NCI-H1417 treated with DMSO at 0.1 percent for 48 hours (cell line): ENCODE measurements at places on chromosomes 12 and 14.

GRCh38 chr12:113804961-113805600 is 161.0 kb downstream of the RBM19 start:
- DNase-seq: no peak

DNA sequence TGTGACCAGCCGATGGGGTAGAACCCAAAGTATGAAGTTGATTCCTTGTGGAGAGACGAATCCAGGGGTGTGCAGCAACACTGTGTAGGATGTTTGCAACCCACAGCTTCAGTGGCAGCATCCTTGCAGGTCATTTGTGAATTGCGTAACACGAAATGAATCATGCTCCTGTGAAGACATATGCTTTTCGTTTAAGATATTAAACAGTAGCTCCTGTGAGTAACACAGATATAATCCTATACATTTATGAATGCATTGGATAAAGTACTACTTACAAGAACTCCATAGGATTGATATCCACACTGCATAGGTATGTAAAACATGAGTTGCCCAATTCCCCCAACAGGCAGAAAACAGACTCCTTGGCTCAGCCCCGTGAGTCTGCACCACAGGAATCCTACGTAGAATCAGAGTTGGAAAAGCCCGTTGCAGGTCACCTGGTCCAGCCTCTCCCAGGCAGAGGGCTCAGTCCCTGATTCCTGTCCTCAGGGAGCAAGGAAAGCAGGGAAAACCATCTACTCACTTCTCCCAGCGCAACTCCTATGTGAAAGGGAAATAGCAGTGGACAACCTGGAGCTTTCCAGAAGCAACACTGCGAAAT is 75.8 kb downstream of the GPATCH2L start:
- DNase-seq: no peak

DNA sequence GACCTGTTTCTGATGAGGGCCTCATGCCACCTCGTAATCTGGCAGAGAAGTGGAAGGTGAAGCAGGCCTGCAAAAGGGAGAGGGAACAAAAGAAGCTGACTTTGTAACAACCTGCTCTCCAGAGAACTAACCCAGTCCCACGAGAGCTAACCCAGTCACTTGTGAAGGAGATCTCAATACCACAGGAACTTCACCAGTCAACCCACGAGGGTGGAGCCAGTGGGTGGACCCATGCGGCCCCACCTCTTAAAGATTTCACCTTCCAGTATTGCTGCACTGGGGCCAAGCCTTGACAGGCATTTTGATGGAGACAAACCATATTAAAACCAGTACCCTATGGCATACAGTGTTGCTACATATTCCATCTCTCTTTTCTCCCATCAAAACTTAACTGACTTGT is 55.1 kb downstream of the SERPINA10 start:
- no peak for DNase-seq

GRCh38 chr12:124370851-124371250 is 76.0 kb downstream of the RFLNA start:
- no peak for DNase-seq

DNA sequence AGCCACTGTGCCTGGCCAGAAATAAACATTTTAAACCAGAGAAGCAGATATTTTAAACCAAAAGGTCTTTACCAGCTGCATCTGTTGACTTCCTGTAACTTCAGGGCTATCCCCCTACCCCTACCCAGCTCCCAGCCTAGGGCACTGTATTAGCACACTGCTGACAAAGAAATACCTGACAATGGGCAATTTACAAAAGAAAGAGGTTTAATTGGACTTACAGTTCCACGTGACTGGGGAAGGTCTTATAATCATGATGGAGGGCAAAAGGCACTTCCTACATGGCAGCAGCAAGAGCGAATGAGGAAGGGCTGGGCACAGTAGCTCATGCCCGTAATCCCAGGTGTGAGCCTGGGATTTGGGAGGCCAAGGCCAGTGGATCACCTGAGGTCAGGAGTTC is 26.0 kb downstream of the GEMIN2 start:
- DNase-seq: no peak

DNA sequence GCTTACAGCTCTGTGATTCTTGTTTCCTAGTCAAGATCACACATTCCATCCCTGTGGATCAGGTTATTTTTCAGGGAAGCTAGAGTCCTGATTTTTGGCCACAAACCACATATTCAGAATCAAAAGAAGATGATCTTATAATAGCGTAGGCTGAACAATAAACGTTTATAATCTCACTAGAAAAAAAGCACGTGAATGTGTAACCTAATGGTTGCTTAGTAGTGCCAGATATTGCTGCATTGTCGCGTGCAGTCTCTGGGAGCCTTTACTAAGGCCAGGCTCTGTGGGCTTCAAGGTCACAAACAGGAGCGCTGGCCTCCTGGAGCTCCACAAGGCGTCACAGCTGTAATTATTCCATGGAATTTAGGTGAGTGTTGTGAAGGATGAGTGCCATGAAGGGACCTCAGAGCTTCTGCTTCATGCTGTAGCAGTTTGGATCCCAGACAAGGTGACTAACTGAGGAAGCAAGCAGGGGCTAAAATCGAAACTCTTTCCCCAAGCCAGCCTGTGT is 17.4 kb downstream of the CDKN1B start:
- no peak for DNase-seq

GRCh38 chr14:103994535-103995184 is 52.3 kb upstream of the RD3L start:
- DNase-seq: no peak

- no peak for DNase-seq
These were observed 125.5 kb downstream of the NT5DC3 start for GRCh38 chr12:103715494-103715893.

DNA sequence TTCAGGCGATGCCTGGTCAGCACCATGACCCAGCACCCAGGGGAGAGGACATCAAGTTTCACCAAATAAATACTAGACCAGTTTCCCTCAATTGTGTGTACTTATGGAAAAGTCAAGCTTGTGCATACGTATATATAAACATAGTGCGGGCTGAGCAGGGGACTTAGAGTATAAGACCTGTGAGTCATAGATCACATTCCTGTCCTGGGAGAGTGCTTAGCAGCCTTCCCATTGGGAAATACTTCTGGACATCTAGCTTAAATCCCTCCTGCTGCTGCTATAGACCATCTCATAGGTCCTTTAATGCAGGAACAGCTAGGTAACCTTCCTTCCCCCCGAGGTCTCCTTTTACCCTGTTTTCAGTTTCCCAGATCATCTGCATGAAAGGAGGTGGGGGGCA is 51.9 kb downstream of the PRMT8 start:
- DNase-seq: no peak

- no peak for DNase-seq
These were observed 1.9 kb downstream of the LRRK2 start for GRCh38 chr12:40226705-40227104.

DNA sequence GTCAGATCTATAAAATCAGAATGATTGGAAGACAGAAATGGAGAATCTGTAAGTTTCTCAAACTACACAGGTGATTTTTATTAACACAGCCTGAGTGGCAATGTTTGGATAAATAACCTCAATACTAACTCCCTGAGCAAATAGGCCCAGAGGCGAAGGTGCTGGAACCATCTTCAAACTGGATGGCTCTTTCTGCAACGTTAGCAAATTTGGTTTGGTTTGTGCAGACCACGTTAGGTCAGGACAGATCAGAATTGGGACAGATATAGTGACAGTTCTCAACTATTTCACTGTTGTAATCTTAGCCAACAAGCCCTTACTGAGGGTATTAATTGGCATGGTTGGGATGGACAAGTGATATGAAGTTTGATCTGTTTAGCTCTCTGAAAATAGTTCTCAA is 9.1 kb upstream of the CLEC9A start:
- no peak for DNase-seq

DNA sequence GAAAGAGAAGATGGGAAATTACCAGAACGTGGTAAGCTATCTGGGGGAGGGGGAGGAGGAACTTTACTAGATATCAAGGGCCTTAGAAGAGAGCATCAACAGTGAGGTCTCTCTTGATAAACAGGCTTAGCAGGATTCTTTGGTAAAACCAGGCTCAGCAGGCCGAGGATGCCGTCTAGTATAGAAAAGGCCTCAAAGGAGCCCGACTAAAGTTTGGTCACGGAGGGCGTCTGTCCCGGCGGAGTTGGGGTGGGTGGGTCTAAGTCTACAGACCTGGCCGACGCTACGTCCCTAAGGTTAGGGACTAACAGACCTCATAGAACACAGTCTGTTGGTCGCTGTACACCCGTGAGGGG is 538 bp upstream of the TIGAR start:
- no peak for DNase-seq

DNA sequence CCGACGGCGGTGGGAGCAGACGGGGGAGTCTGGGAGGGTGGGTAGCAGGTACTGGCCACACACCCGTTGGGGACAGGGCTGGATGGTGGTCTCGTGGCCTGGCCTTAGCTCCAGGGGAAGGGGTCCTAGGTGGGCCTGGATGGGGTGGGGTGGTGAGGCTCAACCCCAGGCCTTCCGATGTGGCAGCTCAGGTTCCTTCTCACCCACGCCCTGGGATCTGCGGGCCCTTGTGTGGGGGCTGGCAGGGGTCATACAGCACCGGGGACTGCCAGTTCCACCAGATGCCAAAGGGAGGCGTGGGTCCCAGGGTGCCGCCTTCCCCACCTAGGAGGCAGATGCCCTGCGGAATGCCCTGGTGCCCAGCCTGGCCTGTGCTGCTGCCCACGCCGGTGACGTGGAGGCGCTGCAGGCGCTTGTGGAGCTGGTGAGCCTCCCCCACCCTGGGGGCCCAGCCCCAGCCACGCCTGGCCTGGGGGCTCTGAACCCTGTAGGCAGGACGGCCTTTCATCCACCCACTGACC is 21.0 kb downstream of the ASPG start:
- DNase-seq: no peak

DNA sequence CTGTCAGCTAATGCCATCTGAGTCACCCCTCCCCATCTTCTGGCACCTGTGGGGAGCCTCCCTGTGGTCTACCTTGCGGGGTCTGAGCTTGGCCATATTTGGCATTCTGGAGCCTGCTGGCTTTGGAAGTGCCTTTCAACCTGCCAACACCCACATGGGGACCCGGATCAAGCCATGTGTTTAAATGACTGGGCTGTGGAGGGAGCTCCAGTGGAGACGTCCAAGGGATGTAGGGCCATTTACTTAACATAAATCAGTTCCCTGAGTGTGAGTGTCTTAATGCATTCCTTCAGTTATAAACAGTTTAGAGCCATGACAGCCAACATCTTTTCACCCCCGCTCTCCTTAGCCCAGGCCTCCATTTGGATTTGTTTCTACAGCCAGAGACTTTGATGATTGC is 22.0 kb downstream of the CACNA1C start:
- no peak for DNase-seq

- DNase-seq: no peak
These were observed 34.2 kb downstream of the CKAP4 start for GRCh38 chr12:106213662-106214061.

GRCh38 chr12:24373004-24373403 is 423.5 kb upstream of the SOX5 start:
- no peak for DNase-seq

GRCh38 chr12:85188619-85189018 is 91.4 kb upstream of the ALX1 start:
- DNase-seq: no peak

DNA sequence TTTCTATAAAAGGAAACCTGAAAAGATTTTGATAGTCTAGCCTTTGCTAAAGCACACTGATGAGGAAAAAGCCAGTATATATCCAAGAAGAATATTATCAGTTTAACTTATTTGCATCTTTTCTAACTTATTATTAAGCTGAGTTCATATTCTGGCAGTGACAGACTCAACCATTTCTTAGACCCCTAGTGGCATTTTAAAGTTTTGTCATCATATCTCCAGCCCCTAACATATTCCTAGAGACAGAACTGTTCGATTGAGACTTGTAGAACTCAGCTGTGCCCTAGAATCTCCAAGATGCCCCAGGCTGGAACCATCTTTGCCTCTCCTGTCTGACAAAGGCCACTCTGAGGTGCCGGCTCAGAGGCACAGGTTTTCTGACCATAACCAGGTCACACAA is 365.6 kb downstream of the NELL2 start:
- no peak for DNase-seq

- DNase-seq: no peak
These were observed 636 bp downstream of the ZFYVE21 start for GRCh38 chr14:103716091-103716801.

GRCh38 chr12:1993341-1993740 is 10.9 kb downstream of the DCP1B start:
- no peak for DNase-seq

- DNase-seq: no peak
These were observed 108.9 kb downstream of the SLC6A15 start for GRCh38 chr12:84803661-84804060.

- DNase-seq: no peak
These were observed 112.2 kb upstream of the EGLN3 start for GRCh38 chr14:34063042-34063441.

GRCh38 chr14:100222224-100223093 is 16.5 kb upstream of the YY1 start:
- DNase-seq: no peak

DNA sequence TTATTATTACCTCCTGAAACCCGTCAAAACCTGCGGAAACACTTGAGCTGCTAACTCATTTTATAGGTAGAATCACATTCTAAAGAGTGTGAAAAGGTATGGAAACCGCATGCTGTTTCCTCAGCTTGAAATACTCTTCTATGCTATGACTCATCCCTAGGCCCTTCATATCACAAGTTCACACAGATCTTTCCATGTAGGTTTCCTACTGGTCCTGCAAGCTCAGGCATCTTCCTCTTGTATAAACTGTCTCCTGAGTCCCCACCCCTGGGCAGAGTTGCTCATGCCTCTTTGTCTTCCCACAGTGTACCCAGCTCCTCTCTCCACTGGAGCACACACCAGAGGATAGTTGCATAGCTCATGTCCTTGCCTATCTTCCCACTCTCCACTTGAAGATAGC is 84.7 kb downstream of the CMAS start:
- DNase-seq: no peak

- DNase-seq: no peak
These were observed 12.8 kb upstream of the GPX2 start for GRCh38 chr14:64955297-64955696.
